ENCODE measurements at places on chromosomes 13 and 19.
A peak's percentile ranks its signal among the peaks of the same experiment; 100 is the strongest.

DNA sequence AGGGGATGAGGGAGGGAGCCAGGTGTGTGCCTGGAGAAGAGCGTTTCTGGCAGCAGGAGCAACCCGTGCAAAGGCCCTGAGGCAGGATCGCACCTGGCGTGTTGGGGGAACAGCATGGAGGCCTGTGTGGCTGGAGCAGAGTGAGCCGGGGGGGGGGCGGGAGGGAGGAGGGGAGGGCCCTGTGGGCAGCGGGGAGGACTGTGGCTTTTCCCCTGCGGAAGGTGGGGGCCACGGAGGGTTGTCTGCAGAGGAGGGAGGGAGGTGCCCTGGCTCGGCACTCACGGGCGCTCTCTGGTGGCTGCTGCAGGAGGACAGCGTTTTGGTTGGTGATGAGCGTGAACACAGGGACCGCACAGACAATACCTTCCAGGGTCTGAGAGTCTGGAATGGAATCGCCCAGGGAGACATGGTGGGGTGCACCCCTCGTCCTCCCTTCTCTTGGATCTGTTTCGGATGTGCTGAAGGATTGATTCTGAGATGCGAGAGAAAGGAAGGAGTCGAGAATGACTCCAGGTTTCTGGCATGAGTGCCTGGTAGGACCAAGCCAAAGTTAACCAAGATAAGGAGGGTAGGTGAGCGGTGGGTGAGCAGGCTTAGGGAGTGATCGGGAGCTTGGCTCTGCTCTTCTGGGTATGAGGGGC, 6.5 kb downstream of the RAB11B start:
- no peak for DNase-seq

- no peak for DNase-seq
Measured at GRCh38 chr13:75505327-75505726, 23.4 kb upstream of the TBC1D4 start.

DNA sequence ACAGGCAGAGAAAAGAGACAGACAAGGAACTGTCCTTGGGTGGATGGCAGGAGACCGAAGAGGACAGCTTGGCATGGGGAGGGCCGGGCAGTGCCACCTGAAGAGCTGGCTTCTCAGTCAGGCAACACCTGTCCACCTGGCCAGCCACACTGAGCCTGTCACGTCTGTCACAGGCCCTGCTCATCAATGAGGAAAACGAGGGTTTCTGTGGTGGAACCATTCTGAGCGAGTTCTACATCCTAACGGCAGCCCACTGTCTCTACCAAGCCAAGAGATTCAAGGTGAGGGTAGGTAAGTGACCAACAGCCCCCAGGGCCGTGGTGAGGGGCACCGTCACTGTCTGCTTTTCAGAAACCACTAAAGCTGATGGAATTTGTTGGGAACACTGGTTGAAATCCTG, 11.2 kb upstream of the PROZ start:
- no peak for DNase-seq

- DNase-seq = no peak
Measured at GRCh38 chr19:55549500-55550320, 4.4 kb upstream of the SBK3 start.

DNA sequence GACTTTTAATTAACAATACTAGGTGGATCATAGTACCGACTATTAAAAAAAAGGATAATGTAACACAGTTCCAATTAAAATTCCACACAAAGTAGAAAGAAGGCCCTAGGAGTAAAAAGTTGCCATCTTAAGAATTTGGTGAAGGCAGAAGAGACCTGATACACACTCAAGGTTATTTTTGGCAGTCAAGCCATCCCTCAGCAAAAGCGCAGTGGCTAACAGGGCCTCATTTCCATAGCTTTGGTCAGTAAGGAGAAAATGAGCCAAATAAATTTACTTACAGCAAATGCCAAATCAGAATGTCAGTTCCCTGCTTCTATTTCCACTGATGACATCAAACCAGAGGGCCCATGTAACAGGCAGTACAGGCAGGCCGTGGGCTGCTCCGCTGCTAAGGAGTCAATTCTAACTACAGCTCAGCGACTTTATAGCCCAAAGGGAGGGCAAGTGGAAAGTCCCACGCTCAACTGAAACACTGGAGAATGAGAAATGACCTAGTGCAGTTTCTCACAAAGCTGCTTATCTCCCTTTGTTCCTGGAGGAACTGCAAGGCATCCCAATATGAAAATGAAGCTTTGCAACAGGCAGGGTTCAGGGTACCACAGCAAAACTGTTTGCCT, 6.3 kb downstream of the ARGLU1 start:
- no peak for DNase-seq

DNA sequence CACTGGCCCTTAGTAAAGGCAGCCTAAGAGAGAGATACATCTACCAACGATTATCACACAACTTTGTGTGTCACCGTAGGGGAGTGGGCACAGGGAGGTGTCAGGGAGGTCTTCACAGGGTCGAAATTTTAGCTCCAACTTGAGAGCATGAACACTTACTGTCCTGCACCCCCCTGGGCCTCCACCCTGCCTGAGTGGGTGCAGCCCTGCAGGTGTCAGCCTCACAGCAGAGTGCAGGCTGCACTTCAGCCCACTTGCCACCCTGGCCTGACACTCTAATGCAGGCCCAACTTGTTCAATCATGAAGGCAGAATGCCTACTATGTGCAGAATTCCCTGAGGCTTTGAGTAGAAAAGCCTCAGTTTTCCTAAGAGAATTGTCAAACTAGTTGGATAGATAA, 4.0 kb upstream of the SMAD9 start:
- no peak for DNase-seq

- no peak for DNase-seq
Measured at GRCh38 chr13:32676242-32676641, 90.0 kb downstream of the PDS5B start.

- DNase-seq = no peak
Measured at GRCh38 chr13:91326146-91326545, 21.3 kb upstream of the MIR17HG start.

DNA sequence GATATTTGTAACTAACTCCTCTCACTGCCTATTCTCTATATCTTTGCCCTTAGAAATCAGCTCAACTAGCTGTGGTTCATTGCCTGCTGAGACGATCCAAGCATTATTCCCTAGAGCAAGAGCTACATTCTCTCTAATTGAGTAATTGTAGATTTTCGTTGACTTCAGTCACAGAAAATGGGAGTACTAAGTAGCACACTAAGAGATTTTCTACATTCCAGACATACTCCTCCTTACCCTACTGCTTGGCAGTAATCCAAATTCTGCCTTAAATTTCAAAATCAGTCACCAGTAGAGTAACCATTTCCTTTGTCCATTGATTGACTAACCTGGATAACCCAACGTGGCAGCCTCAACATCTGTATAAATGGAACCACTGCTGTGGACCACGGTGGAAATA, 1786.8 kb downstream of the SLITRK5 start:
- peak; percentile 67 for DNase-seq

- DNase-seq = no peak
Measured at GRCh38 chr13:91792054-91792453, 393.6 kb downstream of the GPC5 start.

- DNase-seq = no peak
Measured at GRCh38 chr13:43686557-43686956, 100.2 kb downstream of the ENOX1 start.

GRCh38 chr19:12994701-12995595, at the start of gene NFIX:
NFIX (plus strand) TSS chr19:12995475; CDS start chr19:12995838, 363 bp downstream.
- no peak for DNase-seq

DNA sequence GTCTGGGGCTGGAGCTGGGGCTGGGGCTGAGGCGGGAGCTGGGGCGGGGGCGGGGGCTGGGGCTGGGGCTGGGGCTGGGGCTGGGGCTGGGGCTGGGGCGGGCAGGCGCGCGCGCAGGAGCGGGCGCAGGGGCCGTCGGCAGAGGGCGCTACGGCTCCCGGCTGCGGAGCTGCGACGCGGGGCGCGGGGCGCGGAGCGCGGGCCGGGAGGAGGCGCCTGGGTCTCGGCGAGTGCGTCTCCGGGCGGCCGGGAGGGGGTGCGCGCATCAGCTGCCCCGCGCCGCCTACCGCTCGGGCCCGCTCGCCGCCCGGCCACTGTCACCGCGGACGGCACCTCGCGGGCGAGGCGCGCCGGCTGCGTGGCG, 422 bp upstream of the MTUS2 start:
- no peak for DNase-seq

- no peak for DNase-seq
Measured at GRCh38 chr13:47025791-47026447, 129.1 kb upstream of the HTR2A start.

GRCh38 chr19:5308451-5309437, 31.9 kb downstream of the PTPRS start:
- peak; percentile 79 for DNase-seq

DNA sequence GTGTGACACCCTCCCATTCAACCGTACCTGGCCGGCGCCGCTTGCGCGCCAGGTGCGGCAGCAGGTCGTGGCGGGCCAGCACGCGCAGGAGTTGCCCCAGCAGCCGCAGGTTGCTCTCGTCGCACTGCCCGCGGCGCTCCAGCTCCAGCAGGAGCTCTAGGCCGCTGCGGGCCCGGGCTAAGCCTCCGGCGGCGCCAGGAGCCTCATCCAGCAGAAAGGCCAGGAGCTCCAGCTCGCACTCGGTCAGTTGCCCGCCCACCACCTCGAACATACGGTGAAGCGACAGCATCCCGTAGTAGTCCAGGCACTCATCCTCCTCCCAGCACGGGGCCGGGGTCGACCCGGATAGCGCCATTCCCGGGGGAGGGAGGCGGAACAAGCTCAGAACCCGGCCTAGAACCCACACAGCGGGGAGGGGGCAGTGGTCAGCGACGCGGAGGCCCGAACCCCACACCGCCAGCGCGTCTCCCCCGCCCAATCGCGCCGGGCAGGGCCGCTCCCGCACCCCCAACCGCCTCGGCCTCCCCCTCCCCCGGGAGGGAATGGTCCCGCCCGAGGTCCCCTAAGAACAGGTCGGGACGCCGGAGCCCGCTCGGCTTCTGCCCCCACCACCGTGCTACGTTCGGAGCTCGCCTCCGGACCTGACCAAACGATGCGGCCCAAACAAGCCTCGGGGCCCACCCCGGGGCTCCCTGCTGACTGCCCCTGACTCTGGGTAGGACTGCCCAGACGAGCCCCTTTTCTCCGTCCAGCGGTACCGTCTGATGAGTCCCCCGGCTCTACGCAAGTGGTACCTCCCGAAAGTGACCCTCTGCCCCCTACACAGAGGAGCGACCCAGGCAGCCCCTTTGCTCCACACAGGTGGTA, 591 bp downstream of the DEDD2 start:
- no peak for DNase-seq

DNA sequence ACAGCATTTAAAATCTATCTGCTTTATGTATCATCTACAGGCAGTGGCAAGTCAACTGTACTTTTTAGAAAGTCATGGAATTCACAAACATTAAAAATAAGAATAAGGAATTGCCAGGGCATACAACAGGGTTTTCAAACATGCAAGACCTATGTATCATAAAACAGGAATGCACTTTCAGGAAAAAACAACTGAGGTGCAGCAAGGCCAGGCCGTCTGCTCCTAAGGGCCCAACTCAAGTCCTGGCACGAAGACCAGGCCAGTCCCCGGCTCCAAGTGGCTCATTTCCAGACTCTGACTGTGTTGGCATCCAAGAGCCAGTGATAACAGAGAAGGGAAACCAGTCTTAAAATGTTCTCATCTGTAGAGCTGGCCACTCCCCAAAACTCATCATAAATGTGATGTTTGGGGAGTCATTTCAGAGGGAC, 7.1 kb downstream of the RFX2 start:
- no peak for DNase-seq

- DNase-seq = no peak
Measured at GRCh38 chr13:96819375-96819774, 174.9 kb downstream of the OXGR1 start.

DNA sequence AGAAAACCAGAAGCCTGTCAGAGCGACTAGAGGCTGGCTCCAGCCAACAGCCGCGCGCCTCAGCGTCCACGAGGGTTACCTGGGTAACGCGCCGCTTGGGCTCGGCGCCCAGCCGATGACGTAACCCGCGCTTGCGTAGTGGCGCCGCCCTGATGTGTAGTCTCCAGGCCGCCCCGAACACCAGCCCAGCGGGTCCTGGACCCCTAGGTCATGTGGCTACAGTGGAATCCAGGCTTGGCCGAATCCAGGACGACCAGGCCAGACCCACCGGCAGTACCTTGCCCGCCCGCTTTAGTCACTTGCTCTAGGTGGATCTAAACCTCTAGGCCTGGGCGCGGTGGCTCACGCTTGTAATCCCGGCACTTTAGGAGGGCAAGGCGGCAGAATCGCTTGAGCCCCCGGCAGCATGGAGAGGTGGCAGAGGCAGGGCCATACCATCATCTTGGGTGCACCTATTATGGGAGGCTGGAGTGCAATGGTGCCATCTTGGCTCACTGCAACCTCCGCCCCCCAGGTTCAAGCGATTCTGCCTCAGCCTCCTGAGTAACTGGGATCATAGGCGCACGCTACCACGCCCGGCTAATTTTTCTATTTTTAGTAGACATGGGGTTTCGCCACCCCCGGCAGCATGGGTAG, 7.2 kb upstream of the ZNF606 start:
- peak; percentile 12 for DNase-seq

DNA sequence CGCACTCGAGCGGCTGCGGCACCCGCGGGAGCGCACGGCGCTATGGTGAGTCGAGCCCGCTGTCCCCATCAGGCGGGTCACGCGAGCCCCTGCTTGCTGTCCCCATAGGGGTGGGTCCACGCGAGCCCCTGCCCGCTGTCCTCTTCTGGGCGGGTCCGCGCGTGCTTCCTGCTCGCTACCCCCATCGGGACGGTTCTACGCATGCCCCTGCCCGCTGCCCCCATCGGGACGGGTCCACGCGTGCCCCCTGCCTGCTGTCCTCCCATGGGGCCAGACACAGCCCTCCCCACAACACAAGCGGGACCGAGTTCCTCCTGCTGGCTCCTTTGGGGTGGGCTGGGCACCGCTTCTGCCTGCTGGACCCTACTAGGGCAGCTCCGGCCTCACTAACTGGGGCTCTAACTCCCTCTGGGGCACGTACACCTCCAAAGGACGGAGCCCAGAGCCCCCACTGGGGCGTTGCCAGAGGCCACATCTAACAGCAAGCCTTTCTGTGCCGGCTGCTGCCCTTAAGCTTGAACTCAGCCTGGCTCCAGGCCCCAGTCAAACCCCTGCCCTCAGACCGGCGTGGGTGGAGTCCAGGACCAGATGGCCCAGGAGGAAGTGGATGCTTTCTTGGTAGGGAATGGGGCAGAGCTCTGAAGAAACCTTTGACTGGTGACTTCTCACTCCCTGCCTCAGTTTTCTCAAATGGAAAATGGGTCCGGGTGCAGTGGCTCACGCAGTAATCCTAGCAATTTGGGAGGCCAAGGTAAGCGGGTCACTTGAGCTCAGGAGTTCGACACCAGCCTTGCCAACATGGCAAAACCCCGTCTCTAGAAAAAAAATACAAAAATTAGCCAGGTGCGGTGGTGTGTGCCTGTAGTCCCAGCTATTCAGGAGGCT, 722 bp downstream of the COLGALT1 start:
- no peak for DNase-seq

DNA sequence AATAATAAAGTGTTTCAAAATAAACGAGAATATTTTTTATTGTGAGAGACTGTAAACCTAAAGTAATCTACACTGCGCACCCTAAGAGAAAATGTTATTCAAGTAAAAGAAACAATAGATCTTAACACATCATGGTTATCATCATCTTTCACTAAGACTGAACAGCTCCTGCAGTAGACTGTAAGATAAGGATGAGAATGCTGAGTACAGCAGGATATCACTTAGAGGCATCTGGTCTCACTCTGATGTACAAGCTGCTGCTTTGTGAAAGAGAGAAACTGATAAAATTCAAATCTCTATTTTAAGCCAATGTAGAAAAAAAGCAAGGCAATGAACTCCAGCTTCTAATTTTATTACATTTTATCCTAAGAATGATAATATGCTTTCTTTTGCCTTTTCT, 261.7 kb upstream of the HTR2A start:
- DNase-seq = no peak

All from SK-N-MC (cell line).